ENCODE measurements at places on chromosomes 4 and X.

DNA sequence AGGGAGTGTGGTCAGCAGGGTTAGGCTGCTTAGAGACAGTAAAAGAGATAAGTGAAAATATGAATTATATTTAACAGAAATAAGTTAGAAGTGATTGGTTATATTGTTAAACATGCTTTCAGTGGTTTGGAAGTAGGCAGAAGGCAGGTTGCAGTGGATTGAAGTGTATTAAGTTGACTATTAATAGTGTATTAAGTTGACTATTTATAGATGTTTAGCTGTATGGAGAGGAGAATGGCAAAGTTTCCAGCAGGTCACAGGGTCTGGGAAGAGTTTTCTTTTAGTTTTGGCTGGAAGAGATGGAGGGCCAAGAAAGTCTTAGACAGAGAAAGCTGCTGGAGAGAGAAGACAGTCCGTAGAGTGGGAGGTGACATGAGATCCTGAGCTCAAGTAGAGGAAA is 7.9 kb downstream of the SMIM20 start:
- DNase-seq: no peak

DNA sequence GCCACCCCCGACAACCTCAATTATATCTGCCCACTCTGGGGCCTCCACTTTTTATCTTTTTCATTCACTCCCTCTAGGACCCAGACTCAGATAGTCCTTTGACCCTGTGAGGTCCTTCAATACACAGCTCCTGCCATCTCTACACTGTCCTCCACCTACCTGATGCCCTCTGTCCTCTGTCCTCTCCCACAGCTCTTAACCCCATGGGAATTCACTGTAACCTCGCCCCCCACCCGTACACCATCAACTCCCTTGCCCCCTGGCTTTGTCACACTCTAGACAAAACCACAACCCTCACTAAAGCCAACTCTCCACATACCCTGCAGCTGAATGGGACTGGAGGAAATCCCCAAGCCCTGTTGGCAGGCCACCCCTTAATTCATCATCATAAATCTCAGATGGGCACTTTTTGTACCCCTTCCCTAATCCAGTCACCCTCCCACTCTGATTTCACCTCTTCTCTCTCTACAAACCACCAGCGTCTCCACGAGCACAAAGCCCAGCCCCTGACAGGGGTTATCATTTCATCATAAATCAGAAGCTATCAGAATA is 52.3 kb upstream of the ENPP6 start:
- no peak for DNase-seq

DNA sequence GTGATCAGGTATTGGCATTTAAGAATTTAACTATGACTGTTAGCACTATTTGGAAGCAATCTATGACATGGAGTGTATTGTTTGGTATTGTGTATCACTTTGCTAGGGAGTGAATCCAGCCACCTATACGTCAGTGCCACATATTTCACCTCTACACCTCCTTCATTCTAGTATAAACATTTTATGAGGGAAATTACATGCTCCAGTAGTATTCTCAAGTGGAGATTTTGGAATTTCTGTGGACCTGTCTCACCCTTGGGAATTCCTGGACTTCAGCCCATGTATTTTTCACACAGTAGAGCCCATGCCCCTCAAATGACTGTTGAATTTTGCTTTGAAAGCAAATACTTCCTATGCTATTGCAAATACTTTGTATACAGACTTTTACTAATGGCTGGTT is 11.3 kb downstream of the BST1 start:
- DNase-seq: no peak

GRCh38 chr4:83219344-83220331 is 65.0 kb downstream of the COQ2 start:
- DNase-seq: peak; percentile 61

DNA sequence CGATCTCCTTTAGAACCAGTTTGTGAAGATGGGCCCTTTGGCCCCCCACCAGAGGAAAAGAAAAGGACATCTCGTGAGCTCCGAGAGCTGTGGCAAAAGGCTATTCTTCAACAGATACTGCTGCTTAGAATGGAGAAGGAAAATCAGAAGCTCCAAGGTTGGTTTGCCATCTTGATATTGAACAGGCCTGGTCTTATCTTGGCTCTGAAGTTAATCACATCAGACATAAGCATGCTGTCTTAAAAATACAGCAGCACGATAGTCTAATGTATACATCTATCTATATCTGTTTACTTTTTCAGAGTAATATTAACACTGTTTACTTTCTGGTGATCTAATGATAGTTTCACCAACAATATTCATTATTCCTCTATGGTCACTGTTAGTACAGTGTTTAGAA is 129.8 kb downstream of the PTTG2 start:
- no peak for DNase-seq

- DNase-seq: no peak
Measured at GRCh38 chr4:83606898-83607297, 71.0 kb downstream of the GPAT3 start.

- peak; percentile 14 for DNase-seq
Measured at GRCh38 chrX:110407910-110408545, 49.4 kb downstream of the RTL9 start.

- DNase-seq: no peak
Measured at GRCh38 chr4:29900336-29900735, 819.8 kb upstream of the PCDH7 start.

- no peak for DNase-seq
Measured at GRCh38 chr4:3848323-3848722, 82.1 kb downstream of the ADRA2C start.
